ENCODE measurements at places on chromosomes 1 and 21.

DNA sequence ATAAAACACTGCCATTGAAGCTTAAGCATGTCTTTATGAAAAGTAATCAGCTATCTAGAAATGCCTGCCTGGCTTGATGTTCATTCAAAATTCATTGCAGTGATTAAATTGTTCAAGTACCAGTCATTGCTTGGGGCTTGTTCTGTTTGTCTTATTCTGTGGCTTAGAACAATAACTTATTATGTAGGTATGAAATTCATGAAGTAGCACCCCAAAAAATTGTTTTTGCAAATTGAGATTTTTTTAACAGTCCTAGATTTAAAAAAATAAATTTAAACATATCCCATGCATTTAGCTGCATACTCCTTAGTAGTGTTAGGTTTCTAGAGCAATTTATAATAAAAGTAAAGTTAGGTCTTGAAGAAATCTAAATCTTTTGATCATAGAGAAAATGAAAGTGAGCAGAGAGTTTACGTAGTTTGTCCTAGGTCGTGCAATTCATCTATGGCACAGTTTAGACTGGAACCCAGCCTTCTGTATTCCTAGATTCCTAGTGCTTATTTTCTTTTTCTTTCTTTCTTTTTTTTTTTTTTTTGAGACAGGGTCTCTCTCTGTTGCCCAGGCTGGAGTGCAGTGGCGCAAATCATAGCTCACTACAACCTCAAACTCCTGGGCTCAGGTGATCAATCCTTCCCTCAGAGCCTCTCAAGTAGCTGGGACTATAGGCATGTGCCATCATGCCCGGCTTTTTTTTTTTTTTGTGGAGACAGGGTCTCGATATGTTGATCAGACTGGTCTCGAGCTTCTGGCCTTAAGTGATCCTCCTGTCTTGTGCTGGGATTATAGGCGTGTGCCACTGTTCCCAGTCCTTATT is 9.3 kb downstream of the MIER1 start:
- DNase-seq = no peak

DNA sequence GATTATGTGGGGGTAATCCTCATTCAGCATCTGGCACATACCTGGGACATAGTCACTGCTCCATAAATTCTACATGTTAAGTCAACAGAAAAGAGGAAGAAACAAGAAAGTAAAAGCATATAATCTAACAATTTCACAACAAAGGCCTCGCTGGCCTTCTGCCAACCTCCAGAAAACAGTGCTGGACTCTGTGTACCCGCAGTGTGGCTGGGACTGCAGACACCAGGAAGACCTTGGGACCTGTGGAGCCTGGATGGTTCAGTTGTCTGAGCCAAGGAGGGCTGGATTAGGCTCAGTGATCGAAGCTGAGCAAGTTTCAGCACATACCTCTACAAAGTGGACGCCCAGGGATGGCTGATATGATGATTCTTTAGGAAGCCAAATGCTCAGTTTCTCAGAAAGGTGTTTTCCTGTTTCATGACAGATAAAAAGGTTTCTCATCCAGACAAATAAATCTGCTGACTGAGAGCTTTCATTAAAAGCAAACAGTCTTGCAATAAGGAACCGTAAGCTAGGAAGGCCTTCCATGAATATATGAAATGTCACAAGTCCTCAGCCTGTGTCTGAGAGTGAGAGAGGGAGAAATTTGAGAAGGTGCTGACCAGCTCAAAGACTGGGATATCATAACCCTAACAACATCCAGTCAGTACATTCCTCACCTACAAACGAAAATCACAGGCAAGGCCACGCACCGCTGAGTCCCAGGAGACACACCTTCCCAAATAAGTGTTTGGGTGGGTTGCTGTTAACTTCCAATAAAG is 48.4 kb downstream of the CAPZB start:
- no peak for DNase-seq

DNA sequence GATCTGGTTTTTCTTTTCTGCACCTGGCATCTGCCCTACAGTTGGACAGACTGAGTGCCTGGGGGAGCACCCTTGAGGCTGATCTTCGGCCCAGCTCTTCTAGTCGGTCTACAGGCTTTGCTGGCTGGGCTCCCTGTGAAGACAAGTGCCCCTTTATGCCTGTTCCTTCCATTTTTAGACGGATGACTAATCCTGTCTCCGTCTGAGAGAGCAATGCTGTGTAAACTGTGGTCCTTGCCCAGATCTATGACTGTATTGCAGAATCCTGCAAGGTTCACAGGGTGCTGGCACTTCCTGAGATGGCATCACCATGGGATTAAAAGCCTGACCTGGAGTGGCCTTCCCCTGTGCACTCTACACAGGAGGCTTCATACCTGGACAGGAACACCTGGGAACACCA is 47.6 kb upstream of the SAMD13 start:
- no peak for DNase-seq

DNA sequence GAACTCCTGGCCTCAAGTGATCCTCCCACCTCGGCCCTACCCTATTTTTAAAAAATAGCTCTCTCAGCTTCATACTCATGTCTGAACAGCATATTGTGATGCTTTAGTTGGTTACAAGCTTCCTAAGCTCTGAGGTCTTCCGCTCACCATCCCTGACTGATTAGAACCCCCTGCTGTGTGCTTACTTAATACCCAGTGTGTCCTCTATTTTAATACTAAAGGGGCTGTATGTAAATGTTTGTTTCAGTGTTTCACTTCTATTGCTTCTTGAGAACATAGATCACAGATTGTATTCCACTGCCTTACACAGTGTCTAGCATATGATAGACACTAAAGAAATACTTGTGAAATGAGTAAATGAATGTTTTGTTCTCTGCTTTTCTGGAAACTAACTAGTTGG is 29.8 kb downstream of the ZYG11B start:
- no peak for DNase-seq

- DNase-seq = no peak
Observed at GRCh38 chr21:39003982-39004633, 179.1 kb downstream of the PSMG1 start.

GRCh38 chr1:23922321-23922943 is 9.3 kb upstream of the CNR2 start:
- DNase-seq = no peak

- DNase-seq = no peak
Observed at GRCh38 chr21:9753943-9754342, 767.4 kb upstream of the TPTE start.

DNA sequence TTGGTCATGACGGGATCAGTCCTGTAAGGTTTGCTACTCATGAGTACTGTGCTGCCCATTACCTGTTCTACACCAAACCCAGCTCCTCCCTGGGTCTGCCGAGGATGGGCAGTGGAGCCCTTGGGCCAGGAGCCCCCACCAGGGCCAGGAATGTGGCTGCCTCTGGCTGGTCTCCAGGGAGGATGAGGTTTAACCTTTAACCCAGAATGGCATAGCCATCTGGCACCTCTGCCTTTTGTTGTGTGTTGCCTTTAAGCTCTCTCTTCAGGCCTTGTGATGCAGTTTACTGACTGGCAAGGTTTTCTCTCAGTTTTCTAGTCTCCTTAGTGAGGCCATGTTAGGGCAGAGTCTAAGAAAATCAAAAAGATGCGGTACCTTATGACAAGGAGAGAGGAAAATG is 38.6 kb downstream of the SIPA1L2 start:
- DNase-seq = no peak

- DNase-seq = no peak
Observed at GRCh38 chr1:218374401-218375353, 29.5 kb downstream of the TGFB2 start.

- no peak for DNase-seq
Observed at GRCh38 chr21:33815143-33815707, 100.4 kb downstream of the ATP5PO start.

- DNase-seq = no peak
Observed at GRCh38 chr1:220420726-220421125, 107.2 kb upstream of the MARK1 start.

GRCh38 chr1:155043301-155043702 is 7.8 kb upstream of the ADAM15 start:
- DNase-seq = no peak

DNA sequence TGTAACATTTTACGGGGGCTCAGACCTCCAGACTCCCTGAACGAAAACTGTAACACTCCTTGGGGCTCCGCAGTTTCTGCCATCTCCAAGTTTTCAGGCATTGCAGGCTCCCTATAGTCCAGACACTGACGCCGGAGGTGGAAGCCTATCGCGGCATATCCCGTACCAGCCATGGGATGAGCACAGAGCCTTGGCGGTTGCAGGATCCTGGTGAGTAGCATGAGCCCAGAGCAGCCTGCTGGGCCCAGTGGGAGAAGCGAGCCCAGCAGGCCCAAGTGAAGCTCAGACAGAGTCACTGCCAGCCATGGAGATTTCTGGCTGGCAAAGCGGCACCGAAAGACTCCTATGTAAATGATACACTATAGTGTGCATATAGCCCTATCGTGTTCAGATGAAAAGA is 446.8 kb downstream of the COL11A1 start:
- DNase-seq = no peak

DNA sequence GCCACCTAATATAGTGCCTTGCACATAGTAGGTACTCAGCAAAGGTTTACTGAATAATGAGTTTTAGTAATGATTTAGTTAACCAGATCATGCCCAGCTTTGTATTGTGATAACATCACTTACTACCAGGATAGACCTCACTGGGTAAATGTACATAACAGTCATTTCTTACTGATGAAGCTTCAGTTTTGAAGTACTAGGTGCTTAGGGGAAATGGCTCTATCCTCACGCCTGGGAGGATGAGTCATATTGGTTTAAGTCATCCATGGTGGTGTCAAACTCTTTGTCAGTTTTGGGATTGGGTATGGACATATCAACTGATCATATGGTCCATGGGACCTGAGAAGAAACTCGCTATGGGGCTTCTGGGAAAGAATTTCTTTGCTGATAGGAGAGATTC is 90.6 kb upstream of the USP24 start:
- DNase-seq = no peak

DNA sequence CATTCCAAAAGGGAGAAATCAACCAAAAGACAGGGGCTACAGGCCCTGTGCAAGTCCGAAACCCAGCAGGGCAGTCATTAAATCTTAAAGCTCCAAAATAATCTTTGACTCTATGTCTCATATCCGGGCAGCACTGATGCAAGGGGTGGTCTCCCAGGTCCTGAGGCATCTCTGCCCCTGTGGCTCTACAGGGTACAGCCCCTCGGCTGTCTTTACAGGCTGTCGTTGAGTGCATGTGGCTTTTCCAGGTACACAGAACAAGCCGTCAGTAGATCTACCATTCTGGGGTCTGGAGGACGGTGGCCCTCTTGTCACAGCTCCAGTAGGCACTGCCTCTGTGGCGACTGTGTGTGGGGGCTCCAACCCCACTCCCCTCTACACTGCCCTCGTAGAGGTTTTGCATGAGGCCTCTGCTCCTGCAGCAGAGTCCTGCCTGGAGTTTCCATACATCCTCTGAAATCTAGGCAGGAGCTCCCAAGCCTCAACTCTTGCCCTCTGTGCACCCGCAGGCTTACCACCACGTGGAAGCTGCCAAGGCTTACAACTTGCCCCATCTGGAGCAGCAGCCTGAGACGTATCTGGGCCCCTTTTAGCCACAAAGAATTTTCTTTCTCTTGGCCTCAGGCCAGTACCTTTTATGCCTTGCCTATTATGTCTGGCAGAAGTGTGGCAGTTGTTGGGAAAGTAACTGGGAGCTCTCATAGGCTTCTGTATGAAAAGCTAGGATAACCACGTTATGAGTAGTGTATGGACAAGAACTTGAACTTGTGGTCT is 52.5 kb downstream of the POU2F1 start:
- DNase-seq = no peak

DNA sequence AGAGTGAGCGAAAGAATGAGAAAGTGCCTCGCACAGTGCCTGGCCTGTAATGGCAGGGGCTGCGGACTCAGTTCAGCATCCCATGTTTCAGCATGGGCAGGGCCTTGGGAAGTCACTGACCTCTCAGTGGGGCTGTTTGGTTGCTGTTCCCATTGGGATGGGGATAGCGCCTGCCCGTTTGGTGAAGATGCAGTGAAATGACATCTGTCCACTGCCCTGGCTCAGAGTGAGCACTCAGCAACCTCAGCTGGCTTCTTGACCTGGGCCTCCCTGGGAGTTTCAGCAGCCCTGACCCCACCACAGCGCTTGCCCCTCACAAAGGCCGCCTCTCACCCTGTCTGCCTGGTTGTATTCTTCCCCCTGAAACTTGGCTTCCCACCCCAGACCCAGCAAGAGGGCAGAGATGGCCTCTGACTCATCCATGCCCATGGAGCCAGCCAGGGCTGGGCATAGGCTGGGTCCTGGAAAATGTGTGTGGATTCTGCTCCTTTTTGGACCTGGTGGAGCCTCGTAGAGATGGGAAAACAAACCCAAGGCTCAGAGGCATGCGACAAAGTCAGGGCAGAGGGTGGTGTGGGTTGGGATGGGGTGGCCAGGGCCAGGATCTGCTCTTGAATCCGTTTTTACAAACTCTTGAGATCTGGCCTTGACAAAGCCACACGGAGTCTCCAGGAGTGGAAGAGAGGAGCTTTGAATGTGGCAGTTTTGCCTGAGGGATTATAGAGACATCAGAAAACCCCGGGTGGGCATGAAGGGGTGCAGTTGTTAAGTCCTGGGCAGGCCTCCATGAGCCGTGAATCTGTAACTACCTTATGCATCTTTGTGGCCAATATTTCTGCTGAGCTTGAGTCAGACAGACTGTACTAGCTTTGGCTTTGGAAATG is 1.2 kb downstream of the XKR8 start:
- no peak for DNase-seq

GRCh38 chr1:230130172-230130944 is 63.3 kb downstream of the GALNT2 start:
- DNase-seq = no peak

DNA sequence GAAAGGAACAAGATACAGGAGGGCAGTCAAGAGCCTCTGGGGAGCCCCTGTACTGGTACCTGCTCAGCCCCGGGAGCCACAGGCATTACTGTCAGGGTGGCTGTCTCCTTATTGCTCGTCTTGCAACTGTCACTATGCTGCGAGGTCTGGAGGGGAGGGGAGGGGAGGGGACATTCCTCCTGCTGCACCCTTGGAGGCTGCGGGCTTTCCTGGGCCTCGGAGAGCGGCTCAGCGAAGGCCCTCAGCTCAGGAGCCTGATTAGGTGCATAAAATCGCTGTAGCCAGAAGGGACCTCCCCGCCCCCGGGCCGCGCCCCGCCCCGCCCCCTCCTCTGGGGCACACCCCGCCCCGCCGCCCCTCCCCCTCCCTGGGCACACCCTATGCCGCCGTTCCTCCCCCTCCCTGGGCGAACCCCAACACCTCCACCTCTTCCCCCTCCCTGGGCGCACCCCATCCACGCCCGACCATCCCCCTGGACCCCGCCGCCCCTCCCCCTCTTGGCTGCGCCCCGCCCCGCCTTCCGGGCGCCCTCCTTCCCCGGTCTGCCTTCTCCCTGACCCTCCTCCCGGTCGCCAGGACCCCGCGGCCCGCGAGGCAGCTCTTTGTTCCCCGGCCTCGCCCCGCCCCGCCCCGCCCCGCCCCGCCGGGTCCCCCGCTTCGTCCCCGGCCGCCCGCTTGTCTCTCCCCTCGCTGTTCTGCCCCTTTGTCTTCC is 35.5 kb downstream of the CACHD1 start:
- DNase-seq = peak; percentile 12

GRCh38 chr1:25541889-25542658 is 1.3 kb upstream of the LDLRAP1 start:
- DNase-seq = no peak

DNA sequence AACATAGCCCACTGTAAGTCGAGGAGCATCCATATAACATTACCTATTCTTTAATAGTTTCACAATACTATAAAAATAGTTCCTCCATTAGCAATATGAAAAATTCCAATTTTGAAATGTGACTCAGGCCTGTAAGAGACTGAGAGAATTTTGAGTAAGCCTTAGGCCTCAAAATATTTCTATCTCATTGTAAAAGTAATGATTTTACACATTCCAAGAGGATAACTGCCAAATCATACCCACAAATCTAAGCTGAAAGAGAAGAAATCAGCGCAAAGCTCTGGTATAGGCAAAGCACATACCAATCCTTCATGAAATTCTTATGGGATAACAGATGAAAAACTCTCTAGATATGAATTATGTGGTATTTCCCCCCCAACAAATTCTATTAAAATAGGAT is 144.1 kb downstream of the CDC42BPA start:
- DNase-seq = no peak
